ENCODE measurements at places on chromosomes 3 and 15.

GRCh38 chr3:120416868-120417267 is 33.9 kb downstream of the FSTL1 start:
- DNase-seq = no peak

GRCh38 chr3:160213191-160213590 is 12.0 kb upstream of the C3orf80 start:
- DNase-seq = no peak

GRCh38 chr3:177928172-177928873 is 607.9 kb upstream of the KCNMB2 start:
- no peak for DNase-seq

DNA sequence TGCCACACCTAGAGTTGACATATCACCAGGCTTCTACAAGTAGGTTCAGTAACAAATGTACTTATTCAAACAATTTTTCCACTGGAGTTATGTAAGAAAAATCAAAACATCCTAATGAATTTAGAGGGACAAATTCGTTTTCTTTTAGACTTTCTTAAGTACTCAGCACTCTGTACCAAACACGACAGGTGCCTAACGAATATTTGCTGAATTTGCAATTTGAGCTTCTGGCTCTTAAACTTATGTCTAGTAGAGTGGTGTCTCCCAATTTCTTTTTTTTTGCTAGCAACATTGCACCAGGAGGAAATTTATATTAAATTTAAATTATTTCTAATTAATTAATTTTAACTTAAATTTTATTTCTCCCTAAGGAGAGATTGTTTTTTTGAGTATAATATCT is 397.0 kb downstream of the CNTN3 start:
- DNase-seq = no peak

DNA sequence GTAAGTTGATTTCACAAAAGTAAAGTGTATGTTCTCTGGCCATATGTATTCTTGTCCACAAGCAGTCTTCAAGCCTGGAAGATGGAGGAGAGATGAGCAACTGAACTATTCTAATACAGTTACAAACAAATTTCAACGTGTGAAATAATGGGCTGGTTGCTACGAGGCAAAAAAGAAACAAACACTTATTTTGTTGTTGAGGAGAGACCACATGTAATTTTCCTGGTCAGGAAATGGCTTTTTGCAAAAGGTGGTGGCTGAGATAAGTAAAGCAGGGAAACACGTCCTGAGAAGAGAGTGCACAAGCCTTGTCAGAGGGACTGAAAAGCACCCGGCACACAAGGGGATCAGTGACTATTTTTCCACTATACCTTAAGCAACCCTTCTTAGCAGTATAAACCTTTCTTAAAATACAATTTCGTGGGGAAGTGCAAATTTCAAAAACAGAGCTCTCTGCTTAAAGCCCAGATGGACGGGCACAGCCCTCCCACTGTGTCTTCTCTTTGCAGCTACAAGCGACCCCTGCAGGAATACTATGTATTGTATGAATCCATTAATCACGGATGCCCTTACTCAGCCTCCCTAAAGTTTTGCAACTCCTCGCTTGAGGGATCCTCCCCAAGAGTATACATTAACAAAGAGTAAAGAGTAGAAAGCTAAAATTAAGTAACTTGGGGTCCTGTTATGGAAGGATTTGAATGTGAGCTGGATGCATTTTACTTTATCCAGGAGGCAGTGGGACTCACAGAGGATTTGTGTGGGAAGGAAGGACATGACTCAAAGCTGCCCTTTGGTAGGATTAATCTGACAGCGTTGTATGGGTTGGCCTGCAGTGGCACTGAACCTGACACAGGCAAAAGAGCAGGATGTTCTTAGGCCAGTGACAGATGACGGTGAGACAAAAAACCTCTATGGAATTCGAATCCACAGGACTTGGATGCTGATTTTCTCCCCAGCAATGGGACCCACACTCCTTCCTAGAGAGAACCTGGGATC is 253.7 kb downstream of the IL5RA start:
- DNase-seq = no peak

Measured in smooth muscle cell of the brain vasculature (primary cell).